ENCODE measurements at places on chromosomes 5 and 9.
A peak's percentile ranks its signal among the peaks of the same experiment; 100 is the strongest.

- DNase-seq: no peak
These were observed 656.3 kb downstream of the ANXA1 start for GRCh38 chr9:73807952-73808351.

GRCh38 chr9:135376511-135377265, 102.9 kb upstream of the PPP1R26 start:
- no peak for DNase-seq

- DNase-seq: no peak
These were observed 5.4 kb upstream of the ABO start for GRCh38 chr9:133280392-133280791.

- no peak for DNase-seq
These were observed 533.5 kb downstream of the RAB3C start for GRCh38 chr5:59116231-59116865.

GRCh38 chr9:4430432-4431261, 59.6 kb upstream of the SLC1A1 start:
- no peak for DNase-seq

GRCh38 chr9:84554069-84554664, 115.4 kb upstream of the NTRK2 start:
- no peak for DNase-seq

DNA sequence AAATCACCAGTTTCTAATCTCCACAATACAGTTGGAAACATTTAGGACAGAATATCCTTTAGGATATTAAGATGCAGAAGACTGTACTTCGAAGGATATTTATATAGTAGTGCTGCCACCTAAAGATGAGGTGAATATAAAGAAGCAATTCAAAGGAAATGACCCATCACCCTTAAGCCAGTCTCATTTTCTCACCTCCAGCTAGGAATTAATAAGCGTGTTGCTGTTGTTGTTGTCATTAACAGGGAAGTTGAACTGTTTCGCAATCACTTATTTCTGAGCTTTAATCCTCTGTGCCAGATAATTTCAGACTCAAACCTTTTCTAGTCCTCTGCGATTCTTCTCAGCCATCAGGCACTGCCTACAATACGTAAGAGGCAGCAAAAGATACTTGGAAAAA, 7.8 kb upstream of the PURA start:
- no peak for DNase-seq

DNA sequence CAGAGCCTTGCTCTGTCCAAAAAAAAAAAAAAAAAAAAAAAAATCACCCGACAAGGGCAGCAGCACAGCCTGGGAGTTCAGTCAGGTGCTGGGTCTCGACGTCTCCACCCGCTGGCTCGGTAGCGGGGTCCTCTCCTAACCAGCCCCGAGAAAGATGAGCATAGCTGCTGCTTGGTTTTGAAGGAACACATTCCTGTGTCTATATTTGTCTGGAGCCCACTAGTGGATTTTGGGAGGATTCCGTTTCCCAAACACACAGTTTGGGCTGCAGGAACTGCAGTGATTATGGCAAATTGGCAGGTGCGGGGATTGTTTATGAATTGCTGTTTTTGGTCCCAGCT, 1.2 kb downstream of the OTULINL start:
- no peak for DNase-seq

- DNase-seq: no peak
These were observed 16.8 kb downstream of the SNX18 start for GRCh38 chr5:54534191-54535004.

DNA sequence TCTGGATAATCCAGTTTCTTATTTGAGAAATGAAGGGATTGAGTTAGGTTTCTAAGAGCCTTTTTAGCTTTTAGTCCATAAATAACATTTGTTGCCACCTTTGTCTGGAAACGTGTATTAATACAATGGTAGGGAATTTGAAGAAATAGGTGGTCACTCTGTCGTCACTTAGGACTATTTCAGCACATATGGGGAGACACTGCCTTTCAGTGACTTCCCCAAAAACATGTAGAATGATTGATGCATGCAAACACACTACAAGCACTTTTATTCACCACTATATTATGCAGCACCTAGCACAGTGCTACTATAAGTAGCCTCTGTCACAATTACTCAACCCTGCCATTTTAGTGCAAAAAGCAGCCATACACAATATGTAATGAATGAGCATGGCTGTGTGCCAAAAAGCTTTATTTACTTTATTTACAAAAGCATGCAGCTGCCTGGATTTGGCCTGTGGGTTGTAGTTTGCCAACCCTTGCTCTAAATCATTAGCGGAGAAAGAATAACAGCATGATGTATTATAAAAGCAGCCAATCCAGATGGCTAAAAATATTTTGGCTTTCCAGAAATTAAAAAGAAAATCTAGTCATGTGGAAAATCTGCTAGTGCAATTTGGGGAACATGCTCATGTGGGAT, 154.2 kb upstream of the HMHB1 start:
- DNase-seq: peak; percentile 60

GRCh38 chr9:6184749-6185645, 30.6 kb upstream of the IL33 start:
- no peak for DNase-seq

- DNase-seq: no peak
These were observed 20.1 kb downstream of the DIAPH1 start for GRCh38 chr5:141598391-141599345.

- DNase-seq: no peak
These were observed 32.7 kb downstream of the PKD2L2 start for GRCh38 chr5:137921931-137922330.

DNA sequence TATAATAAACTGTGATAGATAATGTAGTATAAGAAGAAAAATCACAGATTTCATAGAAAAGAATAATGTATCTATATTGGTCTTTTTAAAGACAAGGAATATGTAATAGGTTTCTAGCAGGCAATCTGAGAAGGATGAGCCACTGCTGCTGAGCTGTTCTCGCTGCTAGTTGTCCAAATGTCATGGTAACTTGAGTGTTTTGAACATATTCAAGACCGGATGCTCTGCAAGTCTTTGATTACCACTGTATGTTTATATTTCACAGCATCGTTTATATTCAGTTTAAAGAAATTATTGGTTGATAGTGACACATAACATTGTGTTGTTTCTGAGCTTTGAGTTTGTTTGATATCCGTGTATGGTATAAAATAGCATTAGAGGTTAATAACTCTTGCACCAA, 9.6 kb downstream of the C5orf47 start:
- no peak for DNase-seq

- peak; percentile 11 for DNase-seq
These were observed 69.8 kb downstream of the KDM4C start for GRCh38 chr9:6827439-6828145.

DNA sequence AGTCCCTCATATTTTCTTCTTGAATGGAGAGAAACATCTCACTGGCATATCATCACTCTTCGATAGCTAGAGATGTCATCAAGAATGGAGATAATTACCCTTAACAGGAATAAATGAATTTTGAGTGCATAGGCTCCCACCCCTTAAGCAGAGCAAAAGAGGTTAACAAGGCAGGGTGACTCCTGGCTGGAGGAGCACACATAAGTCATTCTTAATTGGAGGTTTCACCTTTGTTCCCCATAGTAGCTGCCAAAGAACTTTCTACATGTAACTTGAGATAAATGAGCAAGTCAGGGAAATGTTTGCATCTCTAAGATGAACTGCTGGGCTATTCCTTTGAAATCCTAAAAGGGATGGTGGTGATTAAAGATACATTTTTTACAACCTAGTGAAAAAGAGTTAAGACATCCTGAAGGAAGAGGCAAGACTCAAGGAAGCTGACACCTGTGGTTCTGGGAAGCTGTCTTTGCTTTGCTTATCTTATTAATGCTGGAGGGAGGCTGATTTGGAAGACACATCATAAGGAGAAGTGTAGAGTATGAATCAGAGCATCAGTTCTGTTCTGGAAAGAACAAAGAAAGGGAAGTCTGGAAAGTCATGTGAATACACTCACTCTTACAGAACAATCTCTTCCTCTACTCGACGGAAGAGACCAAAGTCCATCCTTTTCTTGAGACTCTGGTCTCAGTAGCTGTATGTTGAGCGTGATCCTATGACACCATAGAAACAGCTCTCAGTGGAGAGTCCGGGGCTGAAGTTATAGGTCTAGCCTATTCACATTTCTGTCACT, 326.3 kb downstream of the OSTF1 start:
- no peak for DNase-seq

DNA sequence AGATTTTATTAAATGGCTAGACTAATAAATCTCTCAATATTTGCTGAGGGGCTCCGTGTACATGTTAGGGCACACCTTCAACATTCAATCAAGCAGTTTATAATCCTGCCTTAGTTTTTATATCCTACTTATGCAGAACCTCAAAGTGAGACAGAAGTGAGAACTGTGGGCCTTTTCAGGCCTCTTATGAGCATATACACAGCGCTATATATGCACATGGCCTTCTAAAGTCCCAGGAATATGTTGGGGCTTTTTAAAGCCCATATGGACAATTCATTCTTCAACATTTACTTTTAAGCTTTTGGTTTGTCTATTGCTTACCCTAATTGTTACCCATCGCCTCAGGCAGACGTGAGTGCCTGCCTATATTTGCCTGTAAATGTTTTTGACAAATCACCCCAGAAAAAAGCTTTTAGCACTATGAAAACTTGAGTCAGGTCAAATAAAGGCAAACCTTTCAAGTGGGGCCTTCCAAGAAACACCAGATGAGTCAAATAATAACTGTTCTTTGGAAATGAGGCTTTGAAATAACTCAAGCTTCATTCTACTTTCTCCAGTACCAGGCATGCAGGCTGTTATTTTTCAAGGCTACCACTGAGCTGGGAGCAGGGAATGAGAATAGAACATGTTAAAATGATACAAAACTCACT, 58.2 kb downstream of the ESM1 start:
- DNase-seq: no peak

GRCh38 chr5:53298841-53299240, 181.6 kb upstream of the FST start:
- no peak for DNase-seq

- no peak for DNase-seq
These were observed 17.4 kb upstream of the SPDL1 start for GRCh38 chr5:169566202-169566601.

GRCh38 chr5:1448511-1449011, 3.3 kb upstream of the SLC6A3 start:
- no peak for DNase-seq

- DNase-seq: no peak
These were observed 146.3 kb downstream of the CHSY3 start for GRCh38 chr5:130050585-130050984.

- DNase-seq: no peak
These were observed 164.1 kb upstream of the SEMA6A start for GRCh38 chr5:116738615-116739261.

- no peak for DNase-seq
These were observed 57.6 kb downstream of the SPOCK1 start for GRCh38 chr5:137441476-137441875.

GRCh38 chr9:83588256-83588655, 34.7 kb upstream of the IDNK start:
- no peak for DNase-seq

GRCh38 chr9:127975376-127976315, 5.1 kb downstream of the EEIG1 start:
- DNase-seq: no peak

DNA sequence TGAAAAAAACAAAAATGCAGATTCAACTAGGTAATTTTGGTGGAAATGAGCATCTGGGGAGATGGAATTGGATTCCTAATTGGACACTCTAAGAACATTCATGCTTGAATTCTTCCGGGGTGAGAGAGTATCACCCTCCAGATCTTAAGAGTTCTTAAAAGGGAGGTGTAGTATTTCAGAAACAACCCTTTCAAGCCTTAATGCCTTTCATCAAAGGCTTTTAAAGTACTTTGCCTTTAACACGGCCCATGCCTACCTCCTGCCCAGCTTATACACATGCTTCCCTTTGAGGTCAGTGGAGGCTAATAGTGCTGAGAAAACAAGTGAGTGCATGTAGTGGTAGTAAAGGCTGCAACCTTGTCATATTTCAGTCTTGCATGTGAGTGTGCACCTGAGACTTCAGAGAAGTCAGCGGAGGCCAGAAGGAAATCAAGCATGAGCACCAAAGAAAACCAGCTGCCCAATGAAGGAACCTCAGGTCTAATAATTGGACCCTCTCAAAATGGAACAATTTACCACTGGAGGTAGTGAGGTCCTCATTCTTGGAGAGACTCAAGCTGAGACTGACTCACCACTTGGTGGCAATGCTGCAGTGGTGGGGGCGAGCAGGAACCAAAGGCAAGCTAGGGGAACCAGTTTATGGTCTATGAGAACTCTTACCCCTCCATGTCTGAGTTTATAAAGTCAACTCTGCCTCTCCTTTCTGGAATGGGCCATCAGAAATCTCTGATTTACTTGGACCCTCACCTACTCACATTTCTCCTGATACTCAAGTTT, 98.4 kb upstream of the GDNF start:
- DNase-seq: no peak

DNA sequence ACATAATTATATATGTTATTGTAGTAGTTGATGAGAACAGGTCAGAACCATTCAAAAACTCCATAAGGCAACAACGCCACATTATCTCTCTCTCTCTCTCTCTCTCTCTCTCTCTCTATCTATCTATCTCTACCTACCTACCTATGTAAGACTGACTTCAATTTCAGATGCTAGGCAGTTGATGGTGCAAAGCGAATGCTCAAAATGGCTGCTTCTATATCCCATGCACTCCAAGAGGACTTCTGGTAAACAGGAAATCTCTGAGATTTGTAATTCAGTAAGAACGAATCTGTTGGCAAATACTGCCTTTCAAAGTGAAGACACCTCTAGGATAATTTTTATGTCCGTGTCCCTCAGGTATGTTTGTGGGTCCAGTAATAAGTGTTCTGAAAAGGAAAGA, 43.7 kb downstream of the MEF2C start:
- no peak for DNase-seq

GRCh38 chr9:14554886-14555285, 138.3 kb downstream of the ZDHHC21 start:
- DNase-seq: no peak

- no peak for DNase-seq
These were observed 58.6 kb upstream of the LMNB1 start for GRCh38 chr5:126718236-126718868.

DNA sequence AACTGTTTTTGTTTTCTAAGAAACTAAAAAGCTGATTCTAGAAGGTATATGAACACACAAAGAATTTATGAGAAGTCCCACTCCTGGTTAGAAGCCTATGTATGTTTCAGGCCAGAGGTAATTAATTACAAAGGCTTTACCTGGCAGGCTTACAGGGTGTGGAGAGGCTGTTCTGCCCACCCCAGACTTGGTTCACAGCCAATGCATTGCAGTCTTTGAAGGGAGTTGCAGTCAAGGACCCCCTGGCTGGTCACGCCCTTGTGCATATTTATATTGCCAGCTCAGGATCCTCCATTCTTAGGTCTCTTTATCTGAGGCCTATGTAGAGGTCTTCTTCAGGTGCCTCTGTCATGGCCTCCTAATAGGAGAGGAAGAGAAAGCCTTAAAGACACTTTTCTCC, 13.6 kb upstream of the PRSS3 start:
- DNase-seq: no peak

DNA sequence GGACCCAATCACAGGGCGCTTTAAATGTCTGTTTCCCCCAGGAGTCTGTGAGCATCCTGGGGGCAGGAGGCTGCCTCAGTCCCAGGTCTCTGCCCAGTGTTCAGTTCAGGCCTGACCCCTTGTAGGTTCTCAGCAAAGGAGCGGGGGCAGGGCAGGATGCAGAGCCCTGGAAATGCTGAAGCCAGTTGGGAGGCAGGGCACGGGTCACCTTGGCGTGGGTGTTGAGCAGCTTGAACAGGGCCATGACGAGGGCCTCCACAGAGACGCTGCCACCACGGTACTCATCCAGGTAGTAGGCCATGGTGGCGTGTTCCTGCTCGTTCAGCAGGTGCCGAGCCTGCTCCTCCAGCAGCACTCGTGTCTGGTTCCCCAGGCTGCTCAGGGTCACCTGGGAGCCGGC, 36.3 kb upstream of the AKNA start:
- DNase-seq: no peak

GRCh38 chr5:128402506-128402905, 135.5 kb downstream of the FBN2 start:
- no peak for DNase-seq

Measured in NCI-H1417 treated with DMSO at 0.1 percent for 48 hours (cell line).